ENCODE measurements at places on chromosomes 7 and 10.

GRCh38 chr10:14748441-14748840 is 26.3 kb downstream of the FAM107B start:
- no peak for DNase-seq

DNA sequence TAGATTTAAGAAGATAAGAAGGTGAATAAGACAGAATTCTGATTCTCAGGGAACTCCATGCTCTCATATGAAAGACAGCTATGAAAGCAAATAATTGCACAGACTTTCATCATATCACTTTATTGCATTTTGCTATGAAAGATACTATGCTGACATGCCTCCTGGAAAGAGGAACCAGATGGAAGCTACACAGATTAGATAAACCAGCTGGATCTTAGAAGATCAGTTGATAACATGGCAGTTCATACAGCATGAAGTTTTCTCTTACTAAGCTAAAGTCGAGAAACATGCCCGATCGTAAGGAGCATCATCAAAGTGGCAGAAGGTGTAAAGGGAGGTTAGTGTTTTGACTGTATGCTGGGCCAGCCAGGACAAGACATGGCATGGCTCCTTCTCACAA is 112.5 kb upstream of the DPP6 start:
- DNase-seq, result no peak

DNA sequence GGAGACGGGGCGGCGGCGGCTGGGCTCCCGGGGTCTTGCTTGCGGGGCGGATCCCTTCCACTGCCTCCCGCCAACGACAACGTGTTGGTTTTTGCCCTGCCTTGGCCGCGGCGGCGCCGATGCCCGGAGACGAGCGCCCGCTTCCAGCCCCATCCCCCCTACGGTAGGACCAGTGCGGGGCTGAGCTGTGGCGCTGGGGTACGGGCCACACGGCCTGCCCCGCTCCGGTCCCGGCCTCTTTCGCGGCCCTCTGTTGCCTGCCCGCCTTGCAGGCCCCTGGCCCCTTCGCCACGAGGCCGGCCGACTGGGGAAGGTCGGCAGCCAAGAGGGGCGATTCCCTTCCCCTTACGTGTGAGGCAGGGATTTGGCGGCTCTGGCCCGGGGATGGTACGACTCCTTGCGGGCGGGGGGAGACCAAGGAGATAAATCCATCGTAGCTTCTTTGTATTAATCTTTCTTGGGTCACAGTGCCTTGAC is 488 bp downstream of the EIF4H start:
- DNase-seq, result no peak

DNA sequence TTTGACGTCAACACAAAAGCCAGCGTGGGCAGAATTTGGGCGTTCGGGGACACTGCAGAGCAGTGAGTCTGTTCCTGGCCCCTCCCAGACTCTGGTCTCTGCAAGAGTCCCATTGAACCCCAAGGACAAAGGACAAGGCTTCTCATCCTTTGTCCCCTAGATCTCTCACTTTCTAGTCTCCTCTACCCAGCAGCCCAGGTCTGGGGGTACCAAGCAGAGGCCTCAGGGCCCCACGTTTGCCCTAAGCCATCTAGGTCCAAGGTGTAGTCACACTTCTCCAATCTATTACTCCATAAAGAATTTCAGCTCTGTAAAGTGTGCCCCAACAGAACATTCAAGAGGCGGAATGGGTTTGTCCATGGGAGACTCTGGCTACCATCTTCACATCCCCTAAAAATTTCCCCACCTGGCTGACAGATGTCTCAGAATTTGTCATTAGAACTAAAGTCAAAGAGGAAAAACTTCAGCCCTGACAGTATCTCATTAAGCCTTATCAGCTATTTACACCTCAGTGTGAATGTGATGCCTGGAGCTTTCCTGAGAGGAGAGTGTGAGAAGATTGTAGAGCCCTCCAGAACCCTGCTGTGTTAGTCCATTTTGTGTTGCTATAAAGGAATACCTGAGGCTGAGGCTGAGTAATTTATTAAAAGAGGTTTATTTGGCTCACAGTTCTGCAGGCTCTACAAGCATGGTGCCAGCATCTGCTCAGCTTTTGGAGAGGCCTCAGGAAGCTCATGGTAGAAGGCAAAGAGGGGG is 81.4 kb upstream of the HABP2 start:
- DNase-seq, result no peak

DNA sequence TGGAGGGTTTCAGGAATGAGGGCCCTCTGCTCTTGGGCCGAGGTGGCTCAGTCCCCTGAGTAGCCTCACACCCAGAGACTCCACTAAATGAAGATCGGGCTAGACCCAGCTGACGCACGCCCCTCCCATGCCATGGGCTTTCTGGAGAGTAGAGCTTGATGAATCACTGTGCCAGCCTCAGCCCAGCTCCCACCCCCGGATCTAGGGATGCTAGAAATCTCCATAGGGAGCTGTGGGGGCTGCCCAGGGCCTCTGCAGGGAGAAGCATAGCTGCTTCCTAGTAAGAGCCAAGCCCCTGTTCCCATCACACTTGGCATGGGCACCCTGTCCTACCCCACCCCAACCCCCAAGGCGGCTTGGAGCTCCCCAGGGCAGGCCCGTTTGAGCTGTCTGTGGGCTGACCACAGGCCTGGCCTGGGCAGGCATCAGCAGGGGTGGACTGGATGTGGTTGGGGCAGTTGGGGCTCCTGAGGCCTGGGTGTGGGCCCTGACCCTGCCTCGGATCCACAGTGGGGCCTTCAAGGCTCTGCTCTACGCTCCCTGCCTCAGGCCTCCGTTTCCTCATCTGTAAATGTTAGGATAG is 121.2 kb downstream of the ZMIZ1 start:
- no peak for DNase-seq

GRCh38 chr10:102227050-102227449 is 951 bp downstream of the ELOVL3 start:
- DNase-seq, result no peak

- DNase-seq, result no peak
Observed at GRCh38 chr10:100571084-100571856, 35.5 kb downstream of the HIF1AN start.

GRCh38 chr10:82420001-82420400 is 545.0 kb downstream of the NRG3 start:
- no peak for DNase-seq

- DNase-seq, result no peak
Observed at GRCh38 chr7:140898786-140899536, 25.8 kb downstream of the BRAF start.

GRCh38 chr10:110286841-110287240 is 17.9 kb downstream of the SMNDC1 start:
- DNase-seq, result no peak

DNA sequence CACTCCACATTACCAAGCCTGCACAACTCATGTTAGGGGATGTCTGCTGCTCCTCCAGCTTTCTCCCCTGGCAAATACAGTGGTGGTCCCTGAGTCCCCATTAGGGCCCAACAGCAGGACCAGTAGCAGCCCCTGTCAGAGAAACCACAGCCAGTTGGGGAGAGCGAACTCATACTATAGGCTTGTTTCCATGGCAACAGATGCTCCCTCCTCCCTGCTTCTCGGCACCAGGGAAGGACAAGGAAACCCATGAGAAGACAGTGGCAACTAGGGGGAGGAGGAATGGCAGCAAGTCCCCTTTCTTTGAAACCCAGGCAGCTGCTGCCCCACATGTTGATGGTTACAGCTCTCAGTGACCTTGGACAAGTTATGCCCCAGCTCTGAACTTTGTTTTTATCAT is 326.4 kb downstream of the KCNMA1 start:
- DNase-seq, result no peak

DNA sequence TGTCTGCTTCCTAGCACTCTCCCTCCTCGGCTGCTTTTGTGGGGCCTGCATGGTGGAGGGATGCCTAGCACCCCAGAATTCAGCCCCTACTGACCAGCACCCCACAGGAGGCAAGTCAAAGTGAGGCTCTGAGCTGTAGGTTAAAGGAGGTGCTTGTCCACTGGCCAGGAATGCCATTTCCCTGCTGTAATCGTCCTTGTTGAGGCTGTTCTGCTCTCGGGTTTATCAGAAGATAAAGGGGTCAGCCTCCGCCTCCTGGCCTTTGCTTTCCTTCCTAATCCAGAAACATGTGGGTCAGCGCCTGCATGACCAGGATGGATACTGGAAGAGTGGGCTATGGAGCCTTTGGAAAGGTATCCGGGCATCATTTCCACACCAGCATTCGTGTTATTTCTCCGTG is 98.9 kb downstream of the MKI67 start:
- no peak for DNase-seq

- DNase-seq, result no peak
Observed at GRCh38 chr10:1508096-1508495, 229.2 kb downstream of the ADARB2 start.

DNA sequence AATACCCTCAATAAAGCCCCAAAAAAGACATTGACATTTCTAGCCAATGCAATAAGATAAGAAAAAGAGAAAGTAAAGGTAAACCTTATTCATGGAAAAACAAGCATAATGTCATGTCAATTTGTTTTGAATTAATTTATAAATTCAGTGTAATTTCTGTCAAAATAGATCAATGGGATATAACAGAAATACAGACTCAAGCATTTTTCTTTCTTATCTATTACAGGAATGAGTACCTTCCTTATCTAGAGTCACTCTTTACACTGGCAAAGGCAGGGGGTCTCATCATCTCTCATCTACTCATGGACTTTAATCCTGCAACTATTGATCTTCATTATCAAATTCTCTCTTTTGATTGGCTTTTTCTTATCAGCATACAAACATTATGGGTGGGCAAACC is 127.1 kb upstream of the SHH start:
- DNase-seq, result no peak

DNA sequence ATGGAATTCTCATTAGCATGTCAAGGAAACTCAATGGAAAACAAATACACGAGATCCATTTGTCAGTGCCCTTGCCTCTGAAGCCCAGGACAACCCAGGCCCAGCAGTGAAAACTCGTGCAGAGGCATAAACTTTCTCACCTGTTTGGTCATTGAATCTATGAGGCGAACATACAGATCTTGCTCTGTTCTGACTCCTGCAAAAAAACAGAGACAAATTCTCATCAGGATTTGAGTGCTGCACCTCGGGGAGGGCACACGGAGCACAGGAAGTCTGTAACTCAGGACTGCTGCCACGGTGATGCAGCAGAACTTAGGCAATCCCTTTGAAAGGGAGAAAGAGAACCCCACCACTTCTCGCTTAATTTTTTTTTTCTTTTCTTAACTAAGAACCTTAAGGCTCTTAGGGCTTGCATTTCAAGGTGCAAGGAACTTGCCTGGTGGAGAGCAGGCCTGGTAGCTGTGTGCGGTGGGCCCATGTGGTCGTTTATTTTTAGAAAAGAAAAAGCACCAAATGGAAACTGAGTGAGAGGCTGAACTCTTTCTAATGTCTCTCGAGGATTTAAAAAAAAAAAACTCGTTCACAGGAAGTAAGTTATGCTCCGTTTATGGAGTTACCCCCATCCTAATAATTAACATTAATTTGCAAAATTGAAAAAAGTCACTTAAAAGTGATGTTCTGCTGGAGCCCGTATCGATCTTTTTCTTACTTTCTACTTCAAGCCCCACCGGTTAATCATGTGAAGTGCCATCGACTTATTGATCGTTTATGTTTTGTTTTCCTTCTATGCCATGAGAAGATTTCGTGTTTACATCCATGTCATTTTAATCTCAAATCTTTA is 1.8 kb downstream of the EBF3 start:
- DNase-seq, result no peak

DNA sequence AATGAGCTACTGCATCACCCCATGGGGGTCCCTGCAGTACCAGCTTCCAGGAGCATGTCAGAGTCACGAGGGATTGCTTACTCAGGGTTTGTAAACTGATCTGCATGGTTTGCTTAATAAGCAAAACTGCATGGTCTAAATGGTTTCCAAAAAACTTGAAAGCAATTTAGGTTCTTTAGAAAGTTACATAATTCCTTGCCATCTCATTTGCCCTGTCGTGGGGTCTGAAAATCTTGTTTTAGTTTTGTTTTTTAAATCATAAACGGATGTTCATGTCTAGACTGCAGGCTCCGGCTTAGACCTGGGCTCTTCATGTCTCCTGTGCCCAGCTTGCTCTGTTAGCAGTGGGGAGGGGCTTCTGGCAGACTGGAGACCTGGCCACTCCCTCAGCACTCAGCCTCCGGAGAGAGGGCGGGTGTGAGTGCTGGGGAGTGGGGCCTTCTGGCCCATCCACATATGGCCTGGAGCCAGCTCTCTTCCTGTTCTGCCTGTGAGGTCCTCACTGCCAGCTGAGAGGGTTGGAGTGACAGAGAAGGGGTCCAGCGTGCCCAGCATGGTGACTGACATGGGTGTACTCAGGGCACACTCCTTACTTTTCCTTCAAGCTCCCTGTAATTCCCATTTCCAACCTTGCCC is 17.5 kb downstream of the PRF1 start:
- peak; percentile 30 for DNase-seq

GRCh38 chr7:3289996-3290395 is 11.1 kb upstream of the SDK1 start:
- no peak for DNase-seq

GRCh38 chr7:111112439-111112838 is 21.5 kb downstream of the LRRN3 start:
- DNase-seq, result no peak

- no peak for DNase-seq
Observed at GRCh38 chr10:122954731-122955050, 664 bp upstream of the C10orf88 start.

GRCh38 chr7:134212576-134213546 is 85.7 kb downstream of the LRGUK start:
- DNase-seq, result no peak

DNA sequence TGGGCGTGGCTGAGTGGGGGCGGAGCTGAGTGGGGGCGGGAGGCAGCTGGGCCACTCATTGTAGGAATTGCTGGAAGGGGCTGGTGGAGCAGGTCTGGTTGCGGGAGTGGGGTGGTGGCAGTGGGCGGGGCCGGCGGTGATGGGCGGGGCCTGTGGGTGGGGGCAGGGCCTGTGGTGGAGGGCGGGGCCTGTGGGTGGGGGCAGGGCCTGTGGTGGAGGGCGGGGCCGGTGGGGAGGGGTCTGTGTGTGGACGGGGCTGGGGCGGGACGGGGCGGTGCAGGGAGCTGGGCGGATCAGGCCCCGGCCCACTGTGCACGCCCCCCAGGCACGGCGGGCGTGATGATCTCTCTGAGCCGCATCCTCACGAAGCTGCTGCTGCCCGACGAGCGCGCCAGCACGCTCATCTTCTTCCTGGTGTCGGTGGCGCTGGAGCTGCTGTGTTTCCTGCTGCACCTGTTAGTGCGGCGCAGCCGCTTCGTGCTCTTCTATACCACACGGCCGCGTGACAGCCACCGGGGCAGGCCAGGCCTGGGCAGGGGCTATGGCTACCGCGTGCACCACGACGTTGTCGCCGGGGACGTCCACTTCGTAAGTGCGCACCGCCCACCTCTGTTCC is 14.0 kb downstream of the SLC29A4 start:
- DNase-seq, result peak; percentile 33
